ENCODE measurements at places on chromosomes 11 and 22.

GRCh38 chr11:29051935-29052334 is 943.7 kb downstream of the METTL15 start:
- DNase-seq: no peak

GRCh38 chr22:25829808-25830777 is 88.1 kb downstream of the MYO18B start:
- no peak for DNase-seq

GRCh38 chr22:16783930-16784354 is 41.3 kb downstream of the XKR3 start:
- no peak for DNase-seq

DNA sequence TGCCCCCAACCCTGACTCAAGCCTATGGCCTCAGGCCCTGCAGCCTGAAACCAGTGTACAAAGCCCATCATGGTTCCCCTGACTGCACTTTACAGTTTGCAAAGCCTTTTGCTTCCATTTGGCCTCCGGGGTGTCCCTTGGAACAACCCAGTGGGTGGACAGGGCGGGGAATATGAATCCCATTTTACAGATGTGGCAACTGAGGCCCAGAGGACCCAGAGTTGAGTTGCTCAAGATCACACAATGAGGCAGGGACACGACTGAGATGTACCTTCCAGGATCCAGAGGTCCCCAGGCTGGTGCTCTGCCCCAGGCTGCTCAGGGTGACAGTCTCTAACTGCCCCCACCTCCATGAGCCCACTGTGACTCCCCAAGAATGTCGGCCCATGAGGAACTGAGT is 5.4 kb upstream of the POLDIP3 start:
- no peak for DNase-seq

GRCh38 chr11:68137833-68138232 is 16.6 kb upstream of the CHKA start:
- no peak for DNase-seq

DNA sequence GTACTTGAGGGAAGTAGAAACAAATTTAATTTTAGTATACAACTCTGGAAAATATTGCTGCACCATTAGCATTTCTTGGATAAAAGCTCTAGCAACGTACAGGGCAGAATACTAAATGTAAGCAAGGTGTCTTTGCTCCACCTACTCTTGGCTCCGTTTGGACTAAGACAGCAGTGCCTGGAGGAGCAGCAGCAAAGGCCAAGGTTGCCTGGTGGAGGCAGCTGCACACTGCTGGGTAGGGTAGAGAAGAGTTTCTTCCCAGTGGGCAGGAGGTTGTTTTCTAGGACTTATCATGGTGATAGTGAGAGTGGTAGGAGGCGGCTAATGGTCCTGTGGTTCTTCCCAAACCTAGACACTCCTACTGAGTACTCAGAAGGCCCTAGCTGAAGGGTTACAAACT is 2.2 kb upstream of the OR8D4 start:
- no peak for DNase-seq

DNA sequence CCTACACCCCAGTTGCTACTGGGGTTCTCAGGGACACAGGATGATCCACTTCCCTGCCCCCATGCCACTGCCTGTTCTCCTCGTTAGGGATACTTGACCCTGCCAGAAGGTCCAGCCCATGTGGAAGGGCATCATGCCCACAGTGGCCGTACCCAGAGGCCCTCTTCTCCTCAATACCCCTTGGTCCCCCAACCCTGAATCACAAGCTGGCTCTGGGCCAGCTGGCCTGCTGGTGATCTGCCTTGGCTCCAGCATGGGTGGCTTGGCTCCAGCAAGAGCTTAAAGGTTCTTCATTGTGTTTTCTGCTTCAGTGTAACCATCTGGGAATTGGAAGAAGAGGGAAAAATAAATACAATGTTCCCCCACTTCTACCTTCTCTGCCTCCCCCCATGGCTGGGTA is 11.1 kb upstream of the TPBGL start:
- DNase-seq: no peak

DNA sequence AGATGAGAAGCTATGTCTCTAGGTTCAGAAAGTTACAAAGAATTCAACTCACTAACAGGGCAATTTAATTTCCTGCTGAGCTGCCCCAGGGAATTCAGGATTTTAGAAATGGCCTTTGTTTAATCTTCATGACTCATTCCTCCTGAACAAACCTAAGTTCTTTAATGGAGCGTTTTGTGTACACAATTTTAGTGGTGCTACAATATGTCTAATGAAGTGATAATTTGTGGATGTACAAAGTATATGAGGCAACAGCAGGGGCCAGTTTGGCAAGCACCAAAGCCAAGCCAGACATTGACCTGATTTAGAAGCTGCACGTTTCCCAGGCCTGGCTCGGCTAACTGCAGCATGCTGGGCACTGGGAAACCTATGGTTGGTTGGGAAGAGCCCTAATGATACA is 34.4 kb upstream of the HEPHL1 start:
- peak; percentile 29 for DNase-seq

DNA sequence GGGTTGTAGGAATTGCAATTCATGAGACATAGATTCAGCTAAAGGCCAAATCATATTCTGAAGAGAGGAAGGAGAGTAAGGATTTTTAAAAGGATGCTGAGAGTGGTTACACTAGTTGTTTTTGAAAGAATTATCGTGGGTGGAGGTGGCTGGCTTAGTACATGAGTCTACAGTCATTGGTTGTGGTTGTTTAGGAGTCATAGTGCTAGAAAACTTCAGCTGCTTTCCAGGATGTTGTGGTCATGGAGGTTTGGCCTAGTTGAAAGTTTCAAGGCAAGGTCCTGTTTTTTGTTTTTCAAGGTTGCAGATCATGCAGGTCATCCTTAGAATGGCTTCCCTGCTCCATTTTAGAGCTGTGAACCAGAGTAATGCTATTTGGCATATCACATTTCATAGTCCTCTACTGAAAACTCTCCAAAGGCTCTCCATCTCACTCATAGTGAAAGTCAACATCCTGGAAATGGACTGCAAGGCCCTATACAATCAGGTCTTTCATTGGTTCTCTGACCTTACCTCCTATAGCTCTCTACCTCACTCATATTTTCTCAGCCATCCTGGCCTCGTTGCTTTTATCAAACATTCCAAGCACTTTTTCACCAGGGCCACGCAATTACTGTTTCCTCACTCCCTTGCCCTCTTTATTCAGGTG is 26.1 kb upstream of the ZBTB44 start:
- DNase-seq: no peak

GRCh38 chr11:121881806-121882205 is 234.2 kb downstream of the BLID start:
- DNase-seq: no peak

DNA sequence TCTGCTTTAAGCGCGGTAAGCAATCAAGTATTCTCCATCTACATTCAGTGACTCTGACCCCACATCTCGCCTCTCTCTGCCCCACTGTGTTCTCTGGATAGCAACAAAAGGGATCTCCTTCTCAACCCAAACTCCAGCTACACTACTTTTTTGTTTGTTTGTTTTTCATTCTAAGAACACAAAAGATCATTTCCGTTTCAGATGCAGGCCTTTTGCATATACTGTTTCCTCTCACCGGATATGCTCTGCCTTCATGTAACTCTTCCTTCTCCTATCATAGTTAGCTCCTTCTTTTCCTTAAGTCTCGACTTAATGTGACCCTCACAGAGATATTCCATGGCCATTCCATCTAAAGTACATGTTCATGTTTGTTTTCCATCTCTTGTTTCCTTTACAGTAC is 179.8 kb upstream of the MTMR2 start:
- DNase-seq: no peak

GRCh38 chr11:117045196-117045595 is 53.0 kb downstream of the SIK3 start:
- DNase-seq: no peak

DNA sequence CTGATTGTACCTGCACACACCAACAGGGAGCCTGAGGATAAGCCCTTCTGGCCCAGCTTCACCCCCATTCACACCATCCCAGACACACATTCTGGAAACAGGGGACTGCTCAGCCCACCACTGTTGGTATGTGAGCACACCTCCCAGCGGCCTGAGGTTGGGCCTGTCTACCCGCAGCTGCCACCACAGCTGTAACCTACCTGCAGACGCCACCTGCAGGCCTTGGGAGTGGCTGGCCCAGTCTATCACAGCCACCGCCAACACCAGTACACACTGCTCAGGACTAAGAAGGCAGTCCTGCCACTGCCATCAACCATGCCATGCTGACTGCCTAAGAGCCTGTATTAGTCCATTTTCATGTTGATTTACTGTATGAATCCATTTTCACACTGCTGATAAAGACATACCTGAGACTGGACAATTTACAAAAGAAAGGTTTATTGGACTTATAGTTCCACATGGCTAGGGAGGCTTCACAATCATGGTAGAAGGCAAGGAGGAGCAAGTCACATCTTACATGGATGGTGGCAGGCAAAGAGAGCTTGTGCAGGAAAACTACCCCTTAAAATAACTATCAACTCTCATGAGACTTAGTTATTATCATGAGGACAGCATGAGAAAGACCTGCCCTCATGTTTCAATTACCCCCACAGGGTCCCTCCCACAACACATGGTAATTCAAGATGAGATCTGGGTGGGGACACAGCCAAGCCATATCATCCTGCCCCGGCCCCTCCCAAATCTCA is 30.6 kb downstream of the RSF1 start:
- DNase-seq: no peak

DNA sequence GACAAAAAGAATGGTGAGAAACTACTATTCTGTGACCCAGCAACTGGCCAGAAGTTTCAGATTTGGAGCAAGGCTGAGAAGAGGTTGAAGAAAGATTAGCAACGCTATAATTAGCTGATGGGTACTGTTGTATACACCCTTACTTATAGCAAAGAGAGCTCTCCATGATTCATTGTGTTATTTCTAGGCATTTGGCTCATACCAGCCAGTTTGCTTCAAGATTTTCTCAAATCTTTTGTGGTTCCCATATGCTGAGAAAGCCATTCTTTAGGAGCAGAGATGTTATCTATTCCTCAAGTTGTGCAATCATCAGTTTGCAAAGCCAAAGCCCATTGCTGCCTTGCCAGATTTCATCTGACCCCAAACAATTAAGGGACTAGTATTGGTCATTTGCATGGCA is 179.4 kb downstream of the ETS1 start:
- DNase-seq: no peak

DNA sequence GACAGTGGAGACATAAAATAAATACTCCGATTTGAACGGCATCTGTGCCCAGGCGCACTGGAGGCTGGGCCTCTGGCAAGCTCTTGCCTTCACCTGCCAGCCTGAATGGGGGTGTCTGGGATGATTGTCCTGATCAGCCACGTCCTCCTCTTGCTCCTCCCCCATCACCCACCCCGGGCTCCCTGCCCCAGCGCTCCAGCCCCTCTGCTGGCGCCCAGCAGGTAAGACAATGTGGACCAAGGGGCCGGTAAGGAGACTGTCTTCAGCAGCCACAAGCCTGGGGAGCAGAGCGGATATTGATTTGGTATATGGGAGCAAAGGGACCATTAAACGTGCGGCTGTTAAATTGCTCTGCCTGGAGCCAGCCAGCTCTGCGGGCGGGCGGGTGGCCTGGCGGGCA is 24.9 kb downstream of the WNT11 start:
- no peak for DNase-seq

DNA sequence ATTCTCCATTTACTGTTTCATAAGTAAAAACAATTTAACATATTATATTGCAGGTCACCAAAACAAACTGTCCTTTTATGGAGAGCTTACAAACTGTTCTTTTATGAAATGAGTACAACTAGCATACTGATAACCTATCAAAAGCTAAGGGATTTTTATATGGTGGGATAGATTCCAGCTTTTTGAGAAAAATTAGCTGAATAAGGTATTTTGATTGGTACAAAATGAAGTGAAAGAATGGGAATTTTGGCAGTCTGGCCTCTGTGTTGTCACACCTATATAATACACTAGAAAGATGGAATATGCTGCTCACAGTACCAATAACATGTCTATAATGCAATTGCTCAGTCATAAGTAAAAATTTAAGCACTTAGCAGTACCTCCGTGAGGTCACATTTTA is 11.4 kb downstream of the TRAF6 start:
- no peak for DNase-seq

GRCh38 chr11:6443269-6444003 is 2.6 kb upstream of the HPX start:
- DNase-seq: peak; percentile 35

DNA sequence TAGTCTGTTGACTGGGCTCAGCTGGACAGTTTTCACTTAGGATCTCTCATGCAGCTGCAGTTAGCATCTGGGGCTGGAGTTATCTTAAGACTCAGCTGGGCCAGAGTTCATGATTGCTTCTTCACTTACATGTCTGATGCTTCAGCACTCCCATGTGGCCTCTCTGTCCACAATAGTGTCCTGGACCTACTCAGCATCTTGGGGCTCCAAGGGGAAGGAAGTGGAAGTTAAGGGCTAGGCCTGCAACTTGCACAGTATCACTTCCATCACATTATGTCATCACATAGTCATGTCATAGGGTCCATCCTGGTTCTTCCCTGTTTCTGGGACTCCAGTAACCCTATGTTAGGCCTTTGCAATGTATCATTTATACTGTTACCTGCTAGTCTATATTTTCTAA is 115.9 kb downstream of the C11orf65 start:
- DNase-seq: no peak

All from prostate gland (tissue), 2 donors.